Stimulated activated CD4-positive, alpha-beta T cell treated with anti-CD3 and anti-CD28 coated beads, TNF-alpha, amount 100 ng/mL, for 48 hours (primary cell): ENCODE measurements at places on chromosomes 13 and 19.

DNA sequence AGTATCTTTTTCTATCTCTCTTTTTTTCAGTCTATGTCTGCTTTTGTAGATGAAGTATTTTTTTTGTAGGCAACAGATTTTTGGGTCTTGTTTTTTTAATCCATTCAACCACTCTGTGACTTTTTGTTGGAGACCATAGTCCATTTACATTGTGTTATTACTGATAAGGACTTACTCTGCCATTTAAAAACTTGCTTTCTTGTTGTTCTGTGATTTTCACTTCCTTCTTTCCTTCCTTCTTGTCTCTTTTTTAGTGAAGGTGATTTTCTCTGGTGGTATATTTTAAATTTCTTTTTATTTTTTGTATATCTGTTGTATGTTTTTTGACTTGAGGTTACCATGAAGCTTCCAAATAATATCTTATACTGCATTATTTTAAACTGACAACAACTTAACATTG, 79.5 kb downstream of the COG6 start:
- DNase-seq, result no peak

- DNase-seq, result no peak
These were observed 16.0 kb upstream of the CEACAM6 start for GRCh38 chr19:41739361-41739760.

DNA sequence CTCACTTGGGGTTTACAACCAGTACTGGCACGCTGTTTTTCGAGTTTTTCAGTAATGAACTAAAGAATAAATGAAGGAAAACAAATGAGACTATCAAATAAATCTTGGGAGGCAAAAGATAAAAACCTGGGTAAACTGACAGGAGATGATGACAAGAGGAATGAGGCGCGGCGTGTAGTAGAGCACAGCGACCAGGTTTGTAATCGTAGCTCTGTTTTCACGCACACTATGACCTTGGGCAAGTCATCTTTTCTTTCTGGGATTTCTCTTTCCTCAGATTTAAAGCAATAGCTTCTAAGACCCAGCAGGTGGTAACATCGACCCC, 419 bp downstream of the MRPS31 start:
- no peak for DNase-seq

DNA sequence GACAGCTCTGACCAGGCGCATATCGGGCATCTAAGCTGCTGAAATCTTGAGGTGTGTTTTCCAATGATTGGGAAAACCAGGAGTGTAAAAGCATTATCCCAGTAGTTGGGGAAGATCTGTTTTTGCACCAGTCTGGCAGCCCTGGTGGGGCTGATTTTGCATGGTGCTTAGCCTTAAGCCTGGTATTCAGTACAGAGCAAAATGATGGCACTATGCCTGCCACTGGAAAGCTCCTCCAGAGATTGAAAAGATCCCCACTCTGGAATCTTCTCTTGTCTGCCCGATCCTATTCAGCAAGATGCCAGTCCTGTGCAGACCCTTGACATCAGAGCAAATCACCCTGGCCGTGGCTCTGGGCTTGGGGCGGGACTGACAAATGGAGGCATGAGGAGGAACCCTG, 44.7 kb upstream of the SIAH3 start:
- no peak for DNase-seq

DNA sequence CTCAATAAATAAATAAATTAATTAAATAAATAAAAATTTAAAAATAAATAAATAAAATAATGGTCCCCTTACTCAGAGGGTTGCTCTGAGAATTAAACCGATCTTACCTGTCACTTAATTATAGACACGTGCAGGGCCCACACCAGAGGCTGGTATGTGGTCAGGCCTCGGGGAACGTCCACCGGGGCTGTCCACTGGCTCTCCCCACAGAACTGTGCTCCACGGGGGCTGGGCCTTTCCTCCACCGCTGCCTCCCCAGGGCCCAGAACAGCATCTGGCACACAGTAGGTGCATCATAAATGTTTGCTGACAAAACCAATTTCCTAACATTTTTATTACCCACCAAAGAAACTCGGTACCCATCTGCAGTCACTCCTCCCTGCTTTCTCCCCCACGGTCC, 69.2 kb downstream of the CEBPG start:
- DNase-seq, result no peak

GRCh38 chr19:10085641-10086590, at the start of gene SHFL:
Gene SHFL (plus strand): TSS chr19:10086317. CDS start chr19:10086428, 111 bp downstream.
- DNase-seq, result peak; percentile 68

GRCh38 chr13:44106266-44107152, 226.8 kb downstream of the LACC1 start:
- no peak for DNase-seq

- DNase-seq, result no peak
These were observed 53.3 kb downstream of the RFX2 start for GRCh38 chr19:6056801-6057650.

- DNase-seq, result peak; percentile 34
These were observed 746.6 kb downstream of the UQCRFS1 start for GRCh38 chr19:28466107-28467045.

DNA sequence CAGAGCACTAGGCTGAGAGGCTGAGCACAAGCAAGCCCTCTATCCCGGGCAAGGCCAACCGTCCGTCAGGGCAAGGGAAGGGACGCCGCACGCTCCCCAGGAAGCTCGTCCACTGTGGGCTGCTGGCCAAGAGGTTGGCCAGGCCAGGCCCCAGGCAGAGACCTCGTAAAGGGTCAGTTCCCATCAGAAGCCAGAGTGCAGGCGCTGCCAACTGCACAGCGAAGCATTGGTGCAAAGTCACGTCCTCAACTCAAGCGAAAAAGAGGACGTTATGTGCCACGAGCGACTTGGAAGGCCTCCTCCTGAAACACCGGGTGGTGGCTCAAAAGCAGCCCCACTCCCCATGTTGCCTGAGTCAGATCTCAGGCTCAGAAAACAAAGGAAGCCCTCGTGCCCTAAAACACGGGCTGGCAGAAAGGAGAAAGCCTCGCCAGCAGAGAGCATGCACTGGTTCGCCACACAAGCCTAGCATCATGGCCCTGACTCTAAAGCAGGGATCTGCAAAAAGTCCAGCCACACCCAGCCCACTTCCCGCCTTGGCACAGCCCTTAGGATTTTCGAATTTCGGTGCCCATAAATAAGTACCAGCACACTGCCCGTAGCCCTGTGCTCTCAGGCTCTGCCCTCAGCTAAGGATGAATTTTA, 4.7 kb downstream of the AKAP8 start:
- no peak for DNase-seq

DNA sequence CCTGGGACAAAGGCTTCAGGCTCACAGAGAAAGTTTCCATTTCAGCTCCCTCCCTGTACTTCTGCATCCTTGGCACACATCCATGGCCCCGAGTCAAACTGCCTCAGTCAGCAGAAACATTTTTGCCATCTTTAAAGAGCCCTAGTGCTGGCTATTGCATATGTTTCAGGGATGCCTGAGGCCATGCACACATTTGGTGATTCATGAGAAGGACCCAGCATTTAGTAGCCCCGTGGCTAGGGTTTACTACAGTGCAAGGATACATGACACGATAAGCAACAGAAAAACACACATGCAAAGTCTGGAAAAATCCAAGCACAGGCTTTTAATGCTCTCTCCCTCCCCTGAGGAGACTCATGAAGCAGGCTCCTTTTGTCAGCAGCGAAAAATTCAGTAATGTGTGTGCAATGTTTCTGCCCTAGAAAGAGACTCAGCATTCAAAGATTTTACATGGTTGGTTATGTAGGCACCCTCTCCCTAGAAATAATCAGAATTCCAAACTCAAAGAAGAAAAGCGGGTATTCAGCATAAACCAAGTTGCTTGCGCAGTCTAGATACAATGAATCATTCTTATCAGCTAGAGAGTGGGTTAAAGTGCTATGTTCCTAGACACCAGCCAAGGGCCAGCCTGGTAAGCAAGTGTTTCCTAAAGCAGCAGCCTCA, 17.6 kb downstream of the ACOD1 start:
- no peak for DNase-seq

GRCh38 chr13:87554045-87554444, 117.1 kb upstream of the SLITRK5 start:
- DNase-seq, result no peak

GRCh38 chr19:4781801-4782200, 9.7 kb upstream of the FEM1A start:
- no peak for DNase-seq

- DNase-seq, result no peak
These were observed 9.0 kb downstream of the OR7A5 start for GRCh38 chr19:14826006-14826405.

- no peak for DNase-seq
These were observed 33.5 kb upstream of the TMTC4 start for GRCh38 chr13:100707818-100708740.

DNA sequence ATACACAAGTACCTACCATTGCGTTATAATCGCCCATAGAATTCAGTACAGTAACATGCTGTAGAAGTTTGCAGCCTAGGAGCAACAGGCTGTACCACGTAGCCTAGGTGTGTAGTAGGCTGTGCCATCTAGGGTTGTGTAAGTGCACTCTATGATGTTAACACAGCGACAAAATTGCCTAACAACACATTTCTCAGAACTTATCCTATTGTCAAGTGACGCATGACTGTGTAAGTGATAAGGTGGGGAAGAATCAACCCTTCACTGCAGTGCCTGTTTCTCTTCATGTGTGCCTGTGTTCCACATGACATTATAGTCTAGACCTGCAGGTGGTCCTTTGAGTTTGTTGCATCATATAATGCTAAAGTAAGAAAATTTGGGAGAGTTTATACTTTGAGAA, 94.0 kb downstream of the PCDH9 start:
- DNase-seq, result no peak

GRCh38 chr19:2113439-2114211, 16.9 kb downstream of the IZUMO4 start:
- no peak for DNase-seq

DNA sequence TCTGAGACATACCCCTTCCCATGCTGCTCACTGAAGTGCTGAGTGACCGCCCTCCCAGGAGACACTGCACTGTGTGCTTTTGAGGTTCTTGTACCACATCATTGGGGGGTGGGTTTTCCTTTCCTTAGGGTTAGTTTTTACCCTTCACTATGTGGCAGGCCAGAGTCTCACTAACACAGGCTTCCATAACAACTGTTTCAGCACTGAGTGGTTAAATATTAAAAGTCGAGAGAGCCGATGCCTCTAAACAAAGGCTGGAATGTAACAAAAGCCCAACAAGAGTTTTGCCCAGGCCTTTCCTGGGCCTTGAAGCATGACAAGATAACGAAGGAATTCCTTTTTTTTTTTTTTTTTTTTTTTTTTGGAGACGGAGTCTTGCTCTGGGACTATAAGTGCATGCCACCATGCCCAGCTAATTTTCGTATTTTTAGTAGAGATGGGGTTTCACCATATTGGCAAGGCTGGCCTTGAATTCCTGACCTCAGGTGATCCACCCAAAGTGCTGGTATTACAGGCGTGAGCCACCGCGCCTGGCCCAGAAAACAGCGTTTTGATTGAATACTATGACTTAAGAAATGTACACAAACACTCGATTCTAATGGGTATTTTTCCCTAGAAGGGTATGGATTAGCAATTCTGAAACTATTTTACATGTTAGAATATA, 46.5 kb downstream of the ZNF823 start:
- DNase-seq, result no peak

DNA sequence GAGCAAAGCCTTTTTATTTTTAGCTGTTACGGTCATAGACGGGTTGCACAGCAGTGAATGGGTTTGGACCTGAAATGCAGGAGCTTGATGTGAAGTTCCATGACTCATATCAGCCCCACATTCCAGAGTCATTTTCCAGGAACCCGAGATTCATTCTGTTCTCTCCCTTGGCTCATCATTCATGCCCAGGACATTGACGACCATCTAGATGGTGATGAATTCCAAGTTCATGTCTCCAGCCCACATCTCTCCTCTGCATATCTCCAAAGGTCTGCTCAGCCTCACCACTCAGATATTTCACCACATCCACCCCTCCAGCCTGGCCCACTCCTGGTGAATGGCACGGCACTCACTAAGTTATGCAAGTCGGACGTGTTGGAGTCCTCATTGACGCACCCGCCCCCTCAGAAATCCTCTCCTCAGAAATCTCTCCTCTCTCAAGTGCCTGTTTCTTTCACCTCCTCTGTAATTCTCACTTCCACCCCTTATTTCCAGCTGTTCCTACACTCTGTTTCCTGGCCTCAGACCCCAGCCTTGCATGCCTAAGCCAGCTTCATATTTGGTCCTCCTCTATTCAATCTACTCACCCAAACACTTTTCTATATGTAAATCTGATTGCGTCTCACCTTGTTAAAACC, 83.1 kb downstream of the ALOX5AP start:
- DNase-seq, result no peak

- DNase-seq, result no peak
These were observed 44.2 kb upstream of the HOMER3 start for GRCh38 chr19:18985257-18985656.

GRCh38 chr13:78958006-78958405, 299.1 kb upstream of the OBI1 start:
- DNase-seq, result no peak

DNA sequence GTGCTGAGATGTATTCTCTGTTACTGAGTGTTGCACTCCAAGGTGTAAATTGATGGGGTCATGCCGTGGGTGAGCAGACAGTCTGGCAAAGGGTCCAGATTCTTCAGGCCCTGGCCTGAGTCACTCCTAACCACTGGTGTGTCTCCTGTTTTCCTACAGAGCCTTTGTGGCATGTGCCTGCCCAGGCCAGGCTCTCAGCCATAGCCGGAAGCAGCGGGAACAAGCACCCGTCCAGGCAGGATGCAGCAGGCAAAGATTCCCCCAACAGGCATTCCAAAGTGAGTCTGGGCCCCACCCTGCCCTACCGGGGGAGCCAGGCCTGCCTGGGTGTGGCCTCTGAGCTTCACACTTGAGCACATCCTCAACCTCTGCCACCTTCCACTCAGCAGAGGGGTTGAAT, 61.9 kb downstream of the DPF1 start:
- DNase-seq, result no peak

GRCh38 chr19:2573916-2574315, 98.0 kb downstream of the GADD45B start:
- no peak for DNase-seq

GRCh38 chr13:33033986-33034385, 17.8 kb downstream of the KL start:
- no peak for DNase-seq

DNA sequence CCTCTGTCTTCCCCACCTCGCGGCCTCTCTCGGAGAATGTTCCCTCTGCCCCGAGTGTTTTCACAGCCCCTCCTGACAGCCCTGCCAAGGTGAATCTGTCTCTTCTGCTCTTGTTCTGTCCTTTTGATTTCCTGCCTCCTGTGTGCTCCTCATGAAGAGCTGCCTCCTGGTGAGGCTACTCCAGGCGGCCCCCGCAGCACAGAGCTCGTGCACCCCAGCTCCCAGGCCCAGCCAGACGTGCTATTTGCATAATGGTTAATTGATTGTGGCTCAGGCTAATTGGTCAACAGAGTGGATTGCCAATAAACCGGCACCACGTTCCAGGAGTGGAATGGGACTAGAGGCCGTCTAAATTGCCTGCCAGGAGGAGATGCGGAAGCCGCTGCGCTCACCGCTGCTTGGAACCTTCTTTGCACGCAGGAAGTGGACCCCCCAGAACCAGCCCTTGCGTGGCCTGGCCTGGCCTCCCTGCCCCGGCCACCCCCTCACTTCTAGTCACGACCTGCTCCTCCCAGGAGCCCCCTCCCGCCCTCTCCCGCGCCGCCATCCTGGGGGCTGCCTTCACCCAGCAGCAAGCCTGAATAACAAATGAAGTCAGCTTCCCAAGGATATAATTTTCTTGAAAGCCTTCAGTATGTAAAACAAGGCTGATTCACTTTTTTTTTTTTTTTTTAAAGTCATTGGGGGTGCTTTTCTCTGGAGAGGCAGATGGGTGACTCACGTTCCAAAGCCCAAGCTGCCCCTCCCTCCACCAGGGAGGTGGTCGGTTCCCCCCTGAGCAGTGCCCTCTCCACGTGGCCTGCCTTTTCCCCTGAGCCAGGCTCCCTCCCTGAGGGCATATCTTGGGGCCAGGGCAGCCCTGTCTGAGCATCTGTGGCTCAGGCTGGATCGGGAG, 144.0 kb downstream of the KDM4B start:
- no peak for DNase-seq

- no peak for DNase-seq
These were observed 216.3 kb downstream of the SLITRK6 start for GRCh38 chr13:85582890-85583289.
